ENCODE measurements at places on chromosomes 3 and 15.

- DNase-seq = no peak
Measured at GRCh38 chr3:40841131-40841530, 316.4 kb downstream of the ZNF621 start.

DNA sequence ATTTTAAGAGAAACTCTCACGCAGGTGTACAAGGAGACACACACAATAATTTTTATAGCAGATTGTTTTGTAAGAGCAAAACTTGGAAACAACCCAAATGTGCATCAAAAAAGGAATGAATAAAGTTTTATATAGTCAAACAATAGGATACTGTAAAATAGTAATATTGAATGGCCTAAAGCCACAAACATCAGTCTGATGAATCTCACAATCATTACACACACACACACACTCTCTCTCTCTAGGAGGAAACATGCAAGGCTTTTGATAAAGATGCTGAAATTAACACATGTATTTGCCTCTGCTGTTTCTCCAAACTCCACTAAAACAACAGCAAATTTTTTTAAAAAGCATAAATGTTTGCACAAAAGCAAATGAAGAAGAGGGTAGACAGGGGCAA is 37.3 kb downstream of the ADIPOQ start:
- DNase-seq = no peak

GRCh38 chr3:183158551-183159006 is 4.0 kb downstream of the LAMP3 start:
- DNase-seq = no peak

DNA sequence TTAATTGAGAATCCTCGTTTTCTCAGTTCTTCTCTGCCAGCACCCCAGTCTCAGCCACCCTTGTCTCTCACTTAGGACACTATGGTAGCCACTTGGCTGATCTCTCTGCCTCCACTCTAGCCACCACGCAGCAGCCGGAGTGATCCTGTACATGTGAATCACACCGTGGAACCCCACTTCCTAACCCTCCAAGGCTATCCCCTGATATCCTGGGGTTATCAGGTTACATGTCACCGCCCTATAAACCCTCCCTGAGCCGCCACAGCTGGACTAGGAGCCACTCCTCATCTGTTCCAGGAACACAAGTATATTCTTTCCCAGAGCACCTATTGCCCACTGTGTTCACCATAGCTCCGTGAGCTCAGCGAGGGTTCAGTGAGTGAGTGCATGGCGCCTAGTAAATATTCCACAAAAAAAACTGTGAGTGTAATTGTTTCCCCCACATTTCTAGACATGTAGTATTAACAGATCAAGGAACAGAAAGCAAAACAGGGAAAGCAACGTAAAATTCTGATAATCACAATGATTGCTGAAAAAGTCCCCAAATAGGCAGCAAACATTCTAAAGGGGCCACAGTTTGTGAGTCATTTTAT is 661 bp upstream of the PARP14 start:
- no peak for DNase-seq

- no peak for DNase-seq
Measured at GRCh38 chr3:110789315-110789714, 282.3 kb upstream of the NECTIN3 start.

DNA sequence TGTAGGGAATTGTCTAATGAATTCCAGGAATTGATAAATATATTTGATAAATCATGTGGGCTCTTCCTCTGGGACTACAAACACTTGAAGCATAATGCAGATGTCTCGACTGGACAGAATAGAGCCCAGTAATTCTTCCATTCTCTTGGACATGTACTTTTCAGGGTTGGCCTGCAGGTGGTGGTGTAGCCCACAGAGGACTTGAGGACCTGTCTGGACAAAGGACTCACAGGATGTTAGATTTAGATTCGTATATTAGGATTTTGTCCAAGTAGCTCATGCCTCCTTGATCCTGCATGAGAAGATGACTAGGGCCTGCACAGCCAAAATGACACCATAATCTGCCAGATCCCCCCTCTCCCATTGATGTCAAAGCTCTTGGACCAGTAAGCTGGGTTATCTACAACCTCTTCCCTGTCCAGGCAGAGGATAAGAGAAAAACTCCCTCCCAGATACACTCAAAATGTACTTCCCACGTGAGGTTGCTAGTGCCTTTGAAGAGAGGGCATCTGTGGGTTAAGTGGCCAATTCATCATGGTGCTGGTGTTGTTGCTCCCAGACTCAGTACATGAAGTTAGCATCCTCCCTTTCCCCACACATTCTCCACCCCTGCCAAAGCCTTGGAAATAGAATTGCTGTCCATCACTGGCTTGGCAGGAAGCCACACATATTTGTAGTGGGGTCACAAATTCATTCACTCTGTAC is 88.6 kb upstream of the ZNF280D start:
- DNase-seq = peak; percentile 9

GRCh38 chr15:101057841-101058407 is 138.8 kb downstream of the LRRK1 start:
- DNase-seq = no peak

- no peak for DNase-seq
Measured at GRCh38 chr3:8891303-8891702, 72.0 kb downstream of the RAD18 start.

GRCh38 chr3:189108735-189109134 is 63.0 kb upstream of the TPRG1 start:
- DNase-seq = no peak

GRCh38 chr15:80668546-80669236 is 26.4 kb upstream of the ABHD17C start:
- no peak for DNase-seq

DNA sequence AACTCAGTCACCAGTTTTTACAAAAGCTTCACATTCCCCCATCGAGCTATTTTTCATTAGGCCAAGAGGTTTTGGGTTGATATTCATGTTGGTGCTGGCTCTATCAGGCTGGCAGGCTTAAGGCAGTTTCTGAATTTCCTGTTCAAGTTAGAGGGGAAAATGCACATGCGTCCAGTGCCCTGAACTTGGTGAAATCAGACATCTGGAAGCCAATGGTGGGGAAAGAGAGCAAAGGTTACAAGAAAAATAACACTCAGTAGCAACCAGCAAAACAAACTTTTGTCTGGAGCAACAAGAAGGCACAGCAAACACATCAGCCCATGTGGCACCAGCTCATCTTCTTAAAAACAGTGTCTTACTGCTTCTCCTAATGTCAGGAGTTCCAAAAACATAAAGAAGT is 155.6 kb upstream of the TSC22D2 start:
- no peak for DNase-seq

GRCh38 chr3:163916596-163917560 is 1161.4 kb downstream of the SI start:
- DNase-seq = no peak

GRCh38 chr3:187777331-187777941 is 32.2 kb upstream of the BCL6 start:
- no peak for DNase-seq

DNA sequence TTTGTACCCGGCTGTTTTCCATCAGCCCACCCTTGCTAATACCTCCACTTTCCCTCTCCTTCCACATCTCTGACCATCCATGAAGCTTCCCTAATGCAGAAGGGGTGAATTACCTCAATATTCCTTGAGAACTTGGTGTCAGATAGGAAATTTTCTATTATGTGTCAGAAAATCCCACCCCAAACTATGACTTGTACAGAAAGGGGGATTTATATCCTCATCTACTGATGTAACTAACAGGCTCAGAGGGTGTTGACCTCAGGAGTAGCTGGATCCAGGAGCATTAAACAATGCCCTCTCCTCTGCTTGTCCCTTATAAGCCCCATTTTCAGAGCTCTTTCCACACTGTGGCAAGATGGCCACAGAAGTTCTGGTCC is 242.8 kb upstream of the TLE3 start:
- DNase-seq = no peak

- no peak for DNase-seq
Measured at GRCh38 chr3:77149382-77149781, 109.5 kb downstream of the ROBO2 start.

DNA sequence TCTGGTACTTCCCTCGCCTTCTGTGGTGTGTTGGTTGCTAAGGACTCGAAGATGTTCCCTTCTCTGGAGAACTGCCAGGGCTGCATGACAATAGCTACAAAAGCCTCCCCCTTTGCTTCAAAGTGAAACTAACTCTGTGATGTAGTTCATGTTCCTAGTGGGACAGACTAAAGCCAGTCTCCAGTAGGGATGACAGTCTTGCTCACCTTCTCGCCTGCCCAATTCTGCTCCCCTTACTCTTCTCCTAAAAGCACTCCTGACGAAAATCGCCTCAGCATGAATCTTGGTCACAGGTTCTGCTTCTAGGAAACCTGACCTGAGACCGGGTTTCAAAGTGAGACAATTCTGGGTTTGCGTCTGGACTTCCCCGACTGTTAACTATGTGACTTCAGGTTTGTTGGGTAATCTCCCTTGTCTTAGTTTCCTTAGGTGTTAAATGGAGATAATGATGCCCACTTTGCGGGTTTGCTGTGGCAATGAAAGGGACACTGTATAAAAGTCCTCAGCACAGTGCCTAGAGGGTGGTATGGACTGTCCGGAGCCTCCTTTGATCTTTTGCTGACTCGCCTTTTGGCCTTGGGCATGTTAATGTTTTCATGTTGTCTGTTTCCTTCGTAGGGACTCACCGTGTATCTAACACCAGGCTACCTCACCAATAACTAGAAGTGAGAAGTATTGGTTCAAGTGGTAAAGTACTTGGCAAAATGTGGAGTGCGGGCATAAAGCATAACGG is 24.9 kb upstream of the THRB start:
- DNase-seq = no peak

GRCh38 chr3:30779686-30780287 is 114.7 kb downstream of the GADL1 start:
- DNase-seq = no peak

DNA sequence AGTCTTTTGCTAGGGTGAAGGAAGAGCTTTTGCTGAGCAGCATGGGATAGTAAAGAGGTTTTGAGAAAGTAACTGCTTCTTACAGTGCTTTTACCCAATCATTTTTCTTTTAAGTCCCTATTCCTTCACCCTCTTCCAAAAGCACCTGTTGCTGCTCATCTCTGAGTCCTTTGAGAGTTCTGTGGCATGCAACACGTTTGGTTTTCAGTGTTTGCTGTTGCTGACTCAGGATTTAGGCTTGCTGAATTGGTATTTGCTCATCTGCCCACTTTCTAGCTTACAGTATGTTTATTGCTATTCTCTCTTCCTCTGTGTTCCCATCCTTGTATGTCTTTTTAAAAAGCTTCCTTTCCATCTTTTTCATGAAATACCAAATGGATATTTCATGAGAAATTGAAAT is 55.9 kb upstream of the THRB start:
- no peak for DNase-seq

DNA sequence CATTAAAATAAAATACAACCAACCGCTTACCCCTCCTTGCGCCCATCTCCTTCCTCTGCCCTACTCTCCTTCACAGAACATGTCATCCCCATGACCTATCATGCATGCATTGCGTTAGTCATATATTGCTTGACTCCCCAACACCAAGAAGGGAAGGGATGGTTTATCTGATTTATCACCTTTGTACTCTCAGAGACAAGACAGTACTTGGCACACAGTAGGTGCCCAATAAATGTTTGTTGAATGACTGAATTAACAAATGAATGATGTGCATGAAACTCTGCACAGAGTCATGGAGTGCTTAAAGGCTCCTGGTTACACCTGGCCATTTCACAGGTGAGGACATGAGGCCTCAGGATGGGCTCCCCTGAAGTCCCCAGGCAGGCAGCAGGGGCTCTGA is 59.7 kb downstream of the IQSEC1 start:
- DNase-seq = no peak

GRCh38 chr3:15256861-15257341 is 50.9 kb downstream of the CAPN7 start:
- DNase-seq = no peak

- no peak for DNase-seq
Measured at GRCh38 chr15:23854203-23854911, 167.3 kb upstream of the NDN start.

DNA sequence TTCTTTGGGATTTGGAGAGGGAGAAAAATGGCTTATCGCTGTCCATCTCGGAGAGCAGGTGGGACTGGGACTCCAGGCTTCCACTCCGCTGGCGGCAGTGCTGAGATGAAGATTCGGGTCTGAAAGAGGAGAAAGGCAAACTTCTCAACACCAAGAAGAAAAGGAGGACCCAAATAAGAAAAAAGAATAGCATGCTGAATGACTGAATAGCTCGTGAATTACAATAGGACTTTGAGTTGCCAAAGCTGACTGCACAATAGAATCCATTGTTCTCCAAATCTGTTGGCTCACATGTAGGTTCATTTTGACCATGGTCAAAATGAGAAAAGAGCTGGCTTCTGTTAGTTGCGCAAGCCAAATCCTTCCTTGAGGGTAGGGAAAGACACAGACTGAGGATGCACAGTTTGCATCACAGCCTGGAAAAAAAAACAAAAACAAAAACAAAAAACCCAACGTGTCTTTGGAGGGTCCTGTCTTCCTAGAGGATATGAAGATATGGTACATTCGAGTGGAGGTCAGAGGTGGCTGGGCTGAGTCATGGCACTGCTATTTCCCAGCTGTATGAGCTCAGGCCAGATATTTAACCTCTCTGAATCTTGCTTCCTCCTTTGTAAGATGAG is 59.3 kb upstream of the LMOD3 start:
- DNase-seq = no peak

- DNase-seq = no peak
Measured at GRCh38 chr3:46479021-46479420, 14.3 kb upstream of the LTF start.

DNA sequence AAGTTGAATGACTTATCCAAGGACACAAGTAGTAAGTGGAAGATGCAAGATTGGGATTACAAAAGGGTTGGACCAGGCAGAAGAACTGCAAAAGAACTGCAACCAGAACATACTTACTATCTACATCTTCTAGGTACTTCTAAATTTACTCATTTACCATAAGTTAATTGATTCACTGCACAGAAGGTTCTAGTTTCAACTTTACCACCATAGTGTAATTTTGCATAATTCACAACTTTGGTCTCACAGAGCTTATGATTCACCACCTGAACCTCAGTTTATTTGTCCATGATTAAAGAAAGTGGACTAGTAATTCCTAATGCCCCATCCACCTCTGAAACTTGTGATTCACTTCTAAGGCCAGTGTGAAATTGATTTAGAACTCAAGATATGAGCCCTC is 236.8 kb upstream of the UBE2E2 start:
- DNase-seq = no peak

DNA sequence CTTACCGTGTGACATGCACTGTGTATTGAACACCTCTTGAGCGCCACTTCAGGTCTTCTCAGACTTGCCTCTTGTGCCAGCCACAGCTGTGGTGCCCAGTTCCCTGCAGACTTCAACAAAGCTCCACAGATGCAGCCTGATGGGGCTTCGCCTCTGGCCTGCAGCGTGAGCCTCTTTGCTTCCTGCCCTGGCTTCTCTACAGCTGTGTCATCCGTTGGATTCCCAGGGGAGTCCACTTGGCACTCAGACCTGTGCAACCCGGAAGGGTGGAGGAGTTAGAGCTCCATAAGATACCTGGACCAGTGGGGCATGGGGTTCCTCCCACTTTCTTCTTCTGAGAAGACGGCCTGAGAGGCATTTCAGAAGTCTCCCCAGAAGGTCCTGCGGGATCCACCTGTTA is 57.7 kb upstream of the BNIP2 start:
- DNase-seq = no peak
